ENCODE measurements at places on chromosomes 3 and 15.

GRCh38 chr15:72706266-72706665, 20.3 kb downstream of the BBS4 start:
- no peak for DNase-seq

- no peak for DNase-seq
Measured at GRCh38 chr15:58360421-58361090, 71.2 kb upstream of the LIPC start.

- no peak for DNase-seq
Measured at GRCh38 chr3:179068779-179069530, 2.7 kb downstream of the ZMAT3 start.

DNA sequence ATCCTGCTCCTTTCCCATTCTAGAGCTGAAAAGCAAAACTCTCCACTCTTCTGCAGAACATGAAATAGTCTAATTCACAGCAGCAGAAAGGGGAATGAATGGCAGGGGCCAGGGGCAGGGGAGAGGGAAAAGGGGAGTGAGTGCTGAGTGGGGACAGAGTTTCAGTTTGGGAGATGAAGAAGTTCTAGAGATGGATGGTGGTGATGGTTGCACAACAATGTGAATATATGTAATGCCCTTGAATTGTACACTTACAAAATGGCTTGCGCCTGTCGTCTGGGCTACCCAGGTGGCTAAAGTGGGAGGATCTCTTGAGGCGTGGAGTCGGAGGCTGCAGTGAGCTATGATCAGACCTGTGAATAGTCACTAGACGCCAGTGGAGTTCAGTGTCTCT, 78.5 kb upstream of the MEF2A start:
- DNase-seq, result no peak

- no peak for DNase-seq
Measured at GRCh38 chr15:60839510-60840211, 360.7 kb upstream of the ICE2 start.

- no peak for DNase-seq
Measured at GRCh38 chr3:64918989-64919388, 231.2 kb upstream of the ADAMTS9 start.

DNA sequence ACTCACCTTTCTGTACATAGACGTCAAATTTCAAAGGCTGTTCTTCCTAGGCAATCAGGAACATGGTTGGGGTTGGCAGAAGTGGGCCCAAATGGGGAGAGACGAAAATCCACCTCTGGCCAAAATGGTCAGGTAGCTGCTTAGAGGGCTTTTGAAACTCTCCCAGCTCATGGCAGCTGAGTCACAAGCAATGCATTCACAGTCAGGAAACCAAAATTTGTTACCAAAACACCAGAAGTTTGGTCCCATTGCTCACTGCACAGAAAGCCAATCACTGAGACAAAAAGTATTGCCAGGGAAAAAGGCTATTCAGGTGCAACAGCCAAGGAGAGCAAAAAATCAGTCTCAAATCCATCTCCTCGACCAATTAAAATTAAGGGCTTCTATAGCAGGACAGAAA, 539.6 kb upstream of the CCDC54 start:
- DNase-seq, result no peak

DNA sequence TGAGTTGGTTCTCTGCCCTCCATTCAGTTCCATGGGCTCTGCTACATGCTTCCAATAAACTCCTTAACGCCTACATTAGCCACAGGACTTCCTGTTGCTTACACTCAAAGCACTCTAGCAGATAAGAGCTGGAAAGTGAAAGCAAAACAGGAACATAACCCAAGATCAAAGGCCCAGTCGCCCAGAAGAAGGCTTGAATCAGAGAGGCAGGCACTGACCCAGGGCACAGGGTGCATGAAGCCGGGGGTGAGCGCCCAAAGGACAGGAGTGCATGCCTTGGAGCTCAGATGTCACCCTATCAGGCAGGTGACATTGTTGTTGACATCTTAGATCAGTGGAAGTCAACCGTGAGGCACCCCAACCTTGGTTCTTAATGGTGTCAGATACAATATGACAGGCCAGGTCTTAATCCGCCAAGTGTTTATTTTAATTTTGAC, 235.1 kb downstream of the UACA start:
- DNase-seq, result peak; percentile 44

DNA sequence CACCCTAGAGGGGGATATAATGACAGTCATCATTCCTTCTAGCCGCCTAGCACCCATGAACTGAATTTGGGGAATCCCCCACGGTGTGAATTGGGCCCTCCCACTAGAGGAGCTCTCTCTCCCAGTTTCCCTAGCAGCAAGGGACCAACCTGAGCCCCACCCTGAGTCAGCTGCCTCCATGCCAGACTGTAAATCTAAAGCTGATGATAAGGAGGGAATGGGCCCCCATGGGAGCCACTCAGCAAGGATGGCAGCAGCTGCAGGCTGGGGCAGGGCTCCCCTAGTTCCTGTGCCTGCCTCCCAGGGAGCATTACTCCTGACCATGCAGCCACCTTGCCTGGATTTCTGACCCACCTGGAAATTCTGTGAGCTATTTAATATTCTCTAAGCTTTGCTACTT, 57.0 kb upstream of the PXYLP1 start:
- no peak for DNase-seq

- no peak for DNase-seq
Measured at GRCh38 chr15:75153087-75153486, 48.6 kb upstream of the C15orf39 start.

DNA sequence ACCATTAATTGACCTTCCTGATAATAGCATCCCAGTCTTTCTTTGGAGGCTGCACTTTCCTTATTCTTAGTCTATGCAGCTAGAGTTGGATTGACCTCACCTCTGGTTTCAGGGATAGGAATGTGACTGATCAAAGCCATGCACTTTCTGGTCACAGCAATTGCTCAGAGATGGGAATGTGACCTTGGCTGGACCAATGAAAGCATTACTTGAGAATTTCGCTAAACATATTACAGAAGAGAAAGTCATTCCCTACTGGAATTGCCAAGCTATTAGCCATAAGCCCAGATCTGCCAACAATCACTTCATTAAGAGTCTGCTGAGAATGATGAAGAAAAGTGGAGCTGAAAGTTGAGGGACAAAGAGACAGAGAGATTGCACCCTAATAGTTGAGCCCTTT, 32.7 kb downstream of the RTP1 start:
- no peak for DNase-seq

DNA sequence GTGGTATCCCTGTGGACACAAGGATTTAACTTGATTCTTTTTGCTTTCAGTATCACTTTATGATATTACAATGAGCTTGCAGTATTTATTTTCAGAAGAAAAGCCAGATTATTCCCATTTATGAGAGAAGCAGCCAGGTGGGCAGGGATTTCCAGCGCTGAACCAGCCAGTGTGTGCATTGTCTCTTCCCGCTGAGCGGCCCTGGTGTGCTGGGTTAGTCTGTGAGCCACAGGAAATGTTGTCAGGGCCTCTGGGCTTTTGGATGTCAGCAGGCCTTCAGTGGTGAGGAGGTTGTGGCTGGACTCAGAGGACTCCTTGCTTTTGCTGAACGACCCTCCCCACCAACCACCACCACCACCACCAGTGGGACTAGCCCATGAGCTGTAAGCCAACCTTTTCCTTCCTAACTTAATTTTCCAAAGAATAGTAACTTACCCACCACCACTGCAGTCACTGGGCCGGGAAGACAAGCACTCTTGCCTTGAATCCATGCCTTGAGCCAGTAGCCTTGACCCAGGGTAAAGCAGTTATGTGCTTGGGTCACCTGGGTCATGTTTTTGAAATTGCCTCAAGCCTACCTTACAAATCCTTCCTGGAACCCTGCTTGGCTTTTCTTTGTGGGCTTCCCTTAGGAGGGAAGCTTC, 33.1 kb downstream of the FLNB start:
- peak; percentile 8 for DNase-seq

GRCh38 chr3:22111226-22111625, 360.2 kb upstream of the ZNF385D start:
- DNase-seq, result no peak

- DNase-seq, result no peak
Measured at GRCh38 chr15:69480932-69481331, 28.3 kb downstream of the RPLP1 start.

GRCh38 chr3:113222451-113223086, 11.2 kb downstream of the BOC start:
- DNase-seq, result peak; percentile 7

Data from NCI-H1417 (cell line).